ENCODE measurements at places on chromosomes 4 and X. TPM values are rescaled to one million over a fixed set of nuclear protein-coding genes. Genes with fewer than 3 reads are reported as not detected.

GPR173 gene
- not detected for total RNA-seq

SSX2B gene
- not detected for total RNA-seq

TAF9B gene
- total RNA-seq = 18.0 TPM

VCX3A gene
- not detected for total RNA-seq

GPR143 gene
- not detected for total RNA-seq

GLRB gene
- not detected for total RNA-seq

HMX1 gene
- not detected for total RNA-seq

CXCL10 gene
- total RNA-seq = 0.50 TPM

BMX gene
- not detected for total RNA-seq

TCP11X2 gene
- not detected for total RNA-seq

VCX gene
- total RNA-seq = not detected

SULT1B1 gene
- total RNA-seq = 7.7 TPM

SULT1E1 gene
- total RNA-seq = not detected

LYAR gene
- total RNA-seq = 22.4 TPM

TMEM150C gene
- not detected for total RNA-seq

RHOH gene
- 178 TPM for total RNA-seq

ZCCHC4 gene
- 10.0 TPM for total RNA-seq

ARR3 gene
- not detected for total RNA-seq

RGN gene
- not detected for total RNA-seq

SOD3 gene
- total RNA-seq = not detected

SPATA4 gene
- total RNA-seq = not detected

MAGEB2 gene
- not detected for total RNA-seq

PAGE1 gene
- total RNA-seq = not detected

CT47B1 gene
- total RNA-seq = not detected

TRAM1L1 gene
- not detected for total RNA-seq

OCIAD1 gene
- 101 TPM for total RNA-seq

NPY2R gene
- total RNA-seq = not detected

FABP2 gene
- 0.39 TPM for total RNA-seq

EVC2 gene
- 0.22 TPM for total RNA-seq

ETDA gene
- total RNA-seq = not detected

UGT2B7 gene
- not detected for total RNA-seq

FOXP3 gene
- 11.5 TPM for total RNA-seq

DDX53 gene
- total RNA-seq = not detected

MID1 gene
- not detected for total RNA-seq
